ENCODE measurements at places on chromosomes 2 and 18. TPM values are rescaled to one million over a fixed set of nuclear protein-coding genes. Genes with fewer than 3 reads are reported as not detected.

The GREB1L gene
- total RNA-seq, result 5.5 TPM

DNA sequence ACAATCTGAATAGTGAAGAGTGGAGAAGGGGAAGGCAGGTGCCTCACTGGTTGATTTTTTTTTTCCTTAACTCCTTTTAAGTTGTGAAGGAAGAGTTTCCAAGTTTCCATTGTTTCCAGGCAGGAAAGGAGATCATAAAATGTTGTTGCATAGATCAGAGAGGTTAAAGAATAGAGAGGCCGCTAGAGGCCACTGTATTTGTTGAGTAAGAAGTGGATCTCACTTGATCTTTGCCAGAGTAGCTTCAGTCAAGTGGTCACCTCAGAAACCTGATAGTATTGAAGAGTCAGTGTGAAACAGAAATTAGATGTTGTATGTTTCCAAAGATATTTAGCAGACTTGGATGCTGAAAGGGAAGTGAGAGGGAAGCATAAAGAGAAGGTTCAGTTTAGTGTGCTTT, 17.6 kb downstream of the CTNNA2 start:
- H3K27ac ChIP-seq, result no peak overlapping the region
- H3K4me1 ChIP-seq, result no peaks in the 10 kb centered on the region
- H3K27me3 ChIP-seq, result no peaks in the 10 kb centered on the region
- H3K4me3 ChIP-seq, result no peak overlapping the region

- peak overlapping the region; percentile 7 for H3K27ac ChIP-seq
- H3K36me3 ChIP-seq, result peaks cover 40% of the 10 kb centered on the region
- DNase-seq, result no peak
- peaks cover 23% of the 10 kb centered on the region for H3K4me1 ChIP-seq
Observed at GRCh38 chr2:70069049-70069448, 18.2 kb upstream of the PCBP1 start.

- no peak overlapping the region for H3K4me3 ChIP-seq
- H3K36me3 ChIP-seq, result no peaks in the 10 kb centered on the region
- H3K4me1 ChIP-seq, result no peaks in the 10 kb centered on the region
- no peaks in the 10 kb centered on the region for H3K27me3 ChIP-seq
- no peak for DNase-seq
- H3K27ac ChIP-seq, result no peak overlapping the region
Observed at GRCh38 chr2:63678551-63678950, 89.8 kb downstream of the MDH1 start.

- peak; percentile 79 for DNase-seq
- H3K27ac ChIP-seq, result peak within 1 kb of the TSS; percentile 94
- no peaks in the 10 kb centered on the region for H3K27me3 ChIP-seq
- peaks cover 35% of the 10 kb centered on the region for H3K4me1 ChIP-seq
- peak within 1 kb of the TSS; percentile 80 for H3K4me3 ChIP-seq
Observed at GRCh38 chr18:55588111-55588869, at the start of gene TCF4. Gene TCF4, minus strand, starts transcription at chr18:55588192. Its CDS starts 1,076 bp downstream, at chr18:55587116.

DNA sequence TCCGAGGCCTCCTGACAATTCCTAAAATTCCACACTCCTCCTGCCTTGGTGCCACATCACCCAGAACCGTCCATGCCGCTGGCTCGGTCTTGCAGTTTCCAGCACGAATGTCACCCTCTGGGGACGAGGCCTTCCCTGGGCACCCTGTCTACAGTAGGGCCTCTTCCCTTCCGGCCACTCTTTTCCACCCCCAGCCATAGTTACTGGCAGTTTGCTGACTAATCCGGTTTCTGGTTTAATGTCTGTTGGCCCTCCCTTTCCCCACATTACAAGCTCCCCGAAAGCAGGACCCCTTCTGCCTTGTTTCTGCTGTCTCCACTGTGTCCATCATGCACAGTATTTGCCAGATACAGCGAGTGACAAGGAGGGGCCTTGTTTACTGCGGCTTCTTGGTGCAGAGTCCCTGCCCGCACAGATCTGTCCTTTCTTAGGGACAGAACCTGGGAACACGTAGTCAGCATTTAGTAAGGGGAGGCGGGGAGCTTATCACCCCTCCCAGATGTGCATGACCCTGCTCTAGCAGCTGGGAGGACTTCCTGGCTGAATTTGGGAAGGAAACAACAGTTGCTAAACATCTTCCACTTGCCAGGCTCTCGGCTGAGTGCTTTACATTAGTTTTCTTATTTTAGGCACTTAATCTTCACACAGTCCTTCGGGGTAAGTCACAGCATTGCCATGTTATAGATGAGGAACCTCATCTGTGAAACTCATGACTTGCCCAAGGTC, 23.6 kb upstream of the CATIP start:
- H3K4me1 ChIP-seq, result no peaks in the 10 kb centered on the region
- no peaks in the 10 kb centered on the region for H3K36me3 ChIP-seq

GRCh38 chr2:153079315-153079714, 360.9 kb downstream of the ARL6IP6 start:
- no peaks in the 10 kb centered on the region for H3K4me1 ChIP-seq
- no peak for DNase-seq
- H3K27ac ChIP-seq, result no peak overlapping the region
- H3K36me3 ChIP-seq, result no peaks in the 10 kb centered on the region

DNA sequence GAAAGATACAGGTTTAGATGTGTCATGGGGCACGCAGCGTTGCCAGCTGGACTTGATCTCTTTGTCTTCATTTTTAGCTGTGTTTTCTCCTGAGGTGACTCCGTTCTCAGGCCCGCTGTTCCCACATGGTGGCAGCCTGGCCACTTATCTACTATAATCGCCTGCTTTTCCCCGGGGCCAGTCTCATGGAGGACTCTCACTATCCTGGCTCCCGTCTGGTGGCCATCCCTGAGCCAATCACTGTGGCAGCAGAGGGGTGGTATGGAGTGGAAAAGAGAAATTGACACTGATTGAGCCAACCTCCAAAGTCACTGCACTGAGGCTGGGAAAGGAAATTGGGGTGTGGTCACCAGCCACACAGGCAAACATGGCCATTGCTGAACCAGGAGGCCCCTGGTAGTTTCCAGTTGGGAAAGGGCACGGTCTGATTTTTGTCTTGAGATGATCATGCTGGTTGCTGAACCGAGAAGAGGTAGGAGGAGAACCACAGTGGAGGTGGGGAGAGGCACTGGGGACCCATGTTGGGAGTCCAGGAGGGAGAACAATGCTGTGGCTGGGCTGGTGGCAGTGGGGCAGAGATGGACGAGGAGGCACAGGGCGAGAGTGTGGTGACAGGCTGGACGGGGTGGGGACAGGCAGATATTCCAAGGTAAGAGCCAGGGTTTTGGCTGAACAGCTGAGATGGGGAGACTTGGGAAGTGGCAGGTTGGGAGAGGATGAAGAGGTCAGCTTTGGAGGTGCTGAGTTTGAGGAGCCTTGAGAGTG, 45.6 kb downstream of the KCNIP3 start:
- no peak overlapping the region for H3K4me3 ChIP-seq
- peaks cover 15% of the 10 kb centered on the region for H3K27me3 ChIP-seq
- no peak overlapping the region for H3K27ac ChIP-seq
- H3K4me1 ChIP-seq, result peaks cover 22% of the 10 kb centered on the region

The LOXHD1 gene
- total RNA-seq, result 0.16 TPM

Measured in suprapubic skin (tissue), 4 donors.